Vagina (tissue), 2 donors: ENCODE measurements at places on chromosomes 13 and 19.
A peak's percentile ranks its signal among the peaks of the same experiment; 100 is the strongest.

- DNase-seq: no peak
Measured at GRCh38 chr19:51256155-51256625, 5.3 kb downstream of the SIGLECL1 start.

DNA sequence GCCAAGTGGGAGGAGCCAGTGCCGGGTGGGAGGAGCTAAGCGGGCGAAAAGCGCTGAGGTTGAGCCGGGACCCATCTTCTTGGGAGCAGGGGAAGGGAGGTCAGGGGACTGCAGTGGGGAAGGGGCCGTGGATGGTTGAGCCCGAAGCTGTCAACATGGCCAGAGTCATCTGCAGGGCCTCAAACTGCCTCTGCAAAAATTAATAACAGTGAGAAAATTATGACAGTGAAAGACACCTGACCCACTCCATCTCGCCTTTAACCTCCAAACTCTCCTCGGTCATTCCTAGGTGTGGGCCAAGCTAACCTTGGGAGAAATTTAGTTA lies 30.1 kb downstream of the ZNF557 start:
- no peak for DNase-seq

DNA sequence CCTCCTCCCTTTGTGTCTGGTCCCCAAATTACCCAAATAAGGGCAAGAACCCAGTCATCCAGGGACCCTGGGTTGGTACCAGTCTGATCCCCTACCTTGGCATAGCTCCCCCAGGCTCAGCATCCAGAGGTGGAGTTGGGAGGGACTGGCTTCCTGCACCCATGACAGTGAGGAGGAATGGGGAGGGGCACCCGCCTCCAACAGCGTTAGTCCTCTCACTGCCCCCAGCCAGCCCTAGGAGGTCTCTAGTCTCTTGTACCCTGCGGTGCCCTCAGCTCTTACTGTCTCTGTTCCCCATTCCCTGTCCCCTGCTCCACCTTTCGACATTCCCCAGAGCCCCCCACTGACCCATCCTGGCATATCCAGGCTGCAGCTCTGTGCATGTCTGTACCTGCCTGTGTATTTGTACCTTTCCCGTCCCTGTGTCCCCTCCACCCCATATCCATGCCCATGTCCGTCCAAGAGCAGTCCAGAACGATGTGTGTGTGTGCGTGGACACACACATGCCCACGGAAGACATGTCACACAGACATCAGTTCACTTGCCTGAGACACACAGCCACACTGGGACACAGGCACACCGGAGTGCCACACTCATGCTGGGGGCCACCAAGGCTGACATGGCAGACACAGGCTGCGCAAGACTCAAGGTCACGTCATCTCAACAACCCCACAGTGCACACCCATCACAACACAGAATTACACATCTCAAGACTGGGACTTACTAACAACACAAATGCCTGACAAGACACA lies 17.8 kb downstream of the ERFL start:
- no peak for DNase-seq

DNA sequence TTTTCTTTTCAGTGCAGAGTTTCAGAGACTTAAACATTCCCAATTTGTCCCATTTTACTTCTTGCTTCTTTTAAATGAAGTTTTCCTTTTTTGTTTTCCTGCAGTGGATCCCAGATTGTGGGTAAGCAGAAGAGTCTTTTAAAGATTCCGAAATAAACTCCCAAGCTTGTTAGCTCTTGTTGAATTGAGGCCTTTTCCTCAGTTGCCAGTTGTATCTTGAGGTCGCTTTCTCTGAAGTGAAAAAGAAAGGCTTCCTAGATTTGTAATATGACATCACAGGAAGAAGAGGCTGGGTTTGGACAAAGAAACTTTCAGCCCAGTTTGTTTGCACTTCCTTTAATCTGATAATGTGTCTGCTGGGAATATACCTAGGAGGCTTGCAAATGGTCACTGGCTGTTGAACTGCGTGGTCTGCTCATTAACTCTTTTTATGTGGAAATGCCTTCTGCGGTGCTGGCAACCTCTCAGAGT lies at the start of gene LPAR6:
Gene LPAR6, minus strand, starts transcription at position 233 of the 471 bp plus-strand sequence. CDS start 690 bp downstream, outside the sequence.
- no peak for DNase-seq

DNA sequence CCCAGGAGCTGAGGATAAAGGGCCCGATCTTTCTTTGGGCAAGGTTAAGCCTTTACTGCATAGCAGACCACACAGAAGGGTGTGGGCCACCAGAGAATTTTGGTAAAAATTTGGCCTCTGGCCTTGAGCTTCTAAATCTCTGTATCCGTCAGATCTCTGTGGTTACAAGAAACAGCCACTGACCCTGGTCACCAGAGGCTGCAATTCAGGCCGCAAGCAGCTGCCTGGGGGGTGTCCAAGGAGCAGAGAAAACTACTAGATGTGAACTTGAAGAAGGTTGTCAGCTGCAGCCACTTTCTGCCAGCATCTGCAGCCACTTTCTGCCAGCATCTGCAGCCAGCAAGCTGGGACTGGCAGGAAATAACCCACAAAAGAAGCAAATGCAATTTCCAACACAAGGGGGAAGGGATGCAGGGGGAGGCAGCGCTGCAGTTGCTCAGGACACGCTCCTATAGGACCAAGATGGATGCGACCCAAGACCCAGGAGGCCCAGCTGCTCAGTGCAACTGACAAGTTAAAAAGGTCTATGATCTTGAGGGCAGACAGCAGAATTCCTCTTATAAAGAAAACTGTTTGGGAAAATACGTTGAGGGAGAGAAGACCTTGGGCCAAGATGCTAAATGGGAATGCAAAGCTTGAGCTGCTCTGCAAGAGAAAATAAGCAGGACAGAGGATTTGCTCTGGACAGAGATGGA lies 8.4 kb upstream of the CEACAM19 start:
- DNase-seq: no peak

DNA sequence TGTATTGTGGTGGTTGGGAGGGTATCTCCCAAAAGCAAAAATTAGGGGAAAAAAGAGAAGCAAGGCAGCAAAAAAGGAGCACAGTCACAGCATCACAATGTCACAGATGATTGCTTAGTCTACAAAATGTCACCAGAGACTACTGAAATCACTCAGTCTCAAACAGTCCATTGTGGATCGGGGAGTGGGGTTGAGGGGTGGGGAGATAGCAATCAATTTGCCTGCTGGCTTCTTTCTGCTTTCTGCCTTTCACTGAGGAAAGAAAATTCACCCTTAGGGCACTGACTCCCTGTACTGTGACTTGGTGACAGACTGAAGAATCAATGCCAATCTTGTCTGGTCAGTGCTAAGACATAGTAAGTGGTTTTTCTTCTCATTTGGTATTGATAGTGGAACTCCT lies 2127.1 kb upstream of the PCDH20 start:
- DNase-seq: no peak

DNA sequence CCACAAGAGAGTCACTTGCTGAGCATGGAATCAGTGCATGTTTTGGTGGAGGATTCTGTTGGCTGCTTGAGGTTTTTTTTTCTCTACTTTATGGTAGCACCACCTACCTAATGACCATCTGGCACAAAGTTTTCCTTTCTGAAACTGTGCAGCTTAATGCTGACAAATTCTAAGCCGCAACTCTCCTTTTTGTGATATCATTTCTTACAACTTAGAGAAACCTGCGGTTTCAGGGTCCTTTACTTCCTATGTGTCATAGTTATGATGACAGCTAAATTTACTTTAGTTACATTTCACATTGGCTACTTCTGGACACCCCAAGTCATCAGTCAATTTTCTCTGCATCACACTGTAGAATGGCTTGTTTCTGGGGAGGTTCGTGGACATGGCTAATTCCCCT lies 115.4 kb upstream of the TMTC4 start:
- DNase-seq: no peak

- DNase-seq: no peak
Measured at GRCh38 chr19:16325161-16325527, 518 bp downstream of the KLF2 start.

- no peak for DNase-seq
Measured at GRCh38 chr19:15631817-15632216, 8.9 kb upstream of the CYP4F3 start.

DNA sequence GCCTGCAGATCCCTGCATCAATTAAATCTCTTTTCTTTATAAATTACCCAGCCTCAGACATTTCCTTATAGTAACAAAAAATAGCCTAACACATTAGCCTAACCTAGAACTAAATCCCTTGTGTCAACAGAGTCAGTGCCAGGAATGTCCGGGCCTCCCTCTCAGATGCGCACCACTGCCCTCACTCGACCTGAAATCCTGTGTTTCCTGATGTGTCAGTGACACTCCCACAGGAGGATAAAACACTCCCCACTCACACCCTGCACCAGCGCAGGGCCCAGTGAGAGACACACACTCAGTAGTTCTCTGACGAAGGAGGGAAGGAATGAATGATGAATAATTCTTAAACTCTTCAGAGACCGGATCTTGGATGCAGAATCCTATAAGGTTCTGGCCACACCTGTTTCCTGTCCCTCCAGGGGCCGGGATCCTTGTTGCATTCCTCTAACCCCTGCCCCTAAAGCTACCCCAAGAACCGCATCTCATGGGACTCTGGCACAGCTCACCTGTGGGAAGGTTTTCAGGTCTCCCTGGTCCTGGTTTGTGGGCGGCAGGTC lies 3.1 kb downstream of the CEACAM3 start:
- no peak for DNase-seq

GRCh38 chr13:113839536-113840204 lies 24.2 kb downstream of the GAS6 start:
- DNase-seq: no peak

DNA sequence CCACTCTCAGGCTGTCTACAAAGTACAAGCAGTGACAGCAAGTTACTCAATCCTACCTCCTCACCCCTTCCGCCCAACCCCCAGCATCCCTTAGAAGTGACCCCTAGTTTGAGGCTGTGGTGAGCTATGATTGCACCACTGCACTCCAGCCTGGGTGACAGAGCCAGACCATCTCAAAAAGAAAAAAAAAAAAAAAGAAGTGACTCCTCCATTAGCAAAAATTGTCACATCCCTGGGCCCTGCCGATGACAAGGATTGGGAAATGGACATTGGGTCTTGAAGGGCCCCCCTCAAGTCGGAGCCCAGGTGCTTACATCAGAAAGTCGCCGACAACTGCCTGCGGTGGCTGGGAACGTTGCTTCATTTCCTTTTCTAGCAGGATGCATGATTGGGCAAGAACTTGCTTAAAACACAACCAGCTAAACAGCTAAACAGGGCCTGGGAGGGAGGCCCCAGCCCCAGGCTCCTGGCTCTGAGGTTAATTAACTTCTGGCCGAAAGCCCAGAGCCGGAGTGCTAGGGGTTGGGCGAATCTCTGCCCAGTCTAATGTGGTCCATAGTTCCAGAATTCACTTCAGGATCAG lies 15.3 kb downstream of the RAB3D start:
- DNase-seq: peak; percentile 98

GRCh38 chr13:43797159-43797558 lies 10.4 kb upstream of the ENOX1 start:
- no peak for DNase-seq

DNA sequence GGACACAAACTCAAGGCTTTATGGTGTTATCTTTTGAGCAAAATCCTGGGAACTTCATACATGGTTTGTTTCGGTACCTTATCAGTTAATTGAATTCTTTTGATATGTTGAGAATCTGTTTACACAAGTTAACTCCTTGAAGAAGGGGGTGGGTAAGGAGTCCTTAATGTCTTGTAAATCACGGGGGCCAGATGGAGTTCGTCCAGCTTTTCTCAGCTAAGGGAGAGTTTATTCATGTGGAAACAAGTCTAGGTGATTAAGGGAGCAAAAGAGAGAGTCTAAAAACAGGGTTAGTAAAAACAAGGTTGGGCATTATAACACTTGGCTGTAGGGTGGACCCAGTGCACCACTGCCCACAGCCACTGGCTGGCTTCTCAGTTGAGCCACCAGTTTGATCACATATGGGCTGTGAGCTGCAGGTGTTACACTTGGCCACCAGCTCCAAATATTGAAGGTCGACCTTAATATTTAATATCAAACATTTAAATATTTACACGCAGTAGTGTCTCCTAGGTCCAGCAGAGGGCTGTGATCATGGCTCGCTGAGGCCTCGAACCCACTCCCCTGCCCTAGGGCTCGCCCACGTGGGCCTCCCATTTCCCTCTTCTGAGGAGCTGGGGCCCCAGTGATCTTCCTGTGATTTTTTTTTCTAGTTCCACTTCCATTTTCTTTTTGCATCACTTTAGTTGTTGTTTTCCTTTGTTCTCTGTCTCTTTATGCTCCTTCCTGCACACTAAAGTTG lies 21.0 kb upstream of the ZNF43 start:
- no peak for DNase-seq

DNA sequence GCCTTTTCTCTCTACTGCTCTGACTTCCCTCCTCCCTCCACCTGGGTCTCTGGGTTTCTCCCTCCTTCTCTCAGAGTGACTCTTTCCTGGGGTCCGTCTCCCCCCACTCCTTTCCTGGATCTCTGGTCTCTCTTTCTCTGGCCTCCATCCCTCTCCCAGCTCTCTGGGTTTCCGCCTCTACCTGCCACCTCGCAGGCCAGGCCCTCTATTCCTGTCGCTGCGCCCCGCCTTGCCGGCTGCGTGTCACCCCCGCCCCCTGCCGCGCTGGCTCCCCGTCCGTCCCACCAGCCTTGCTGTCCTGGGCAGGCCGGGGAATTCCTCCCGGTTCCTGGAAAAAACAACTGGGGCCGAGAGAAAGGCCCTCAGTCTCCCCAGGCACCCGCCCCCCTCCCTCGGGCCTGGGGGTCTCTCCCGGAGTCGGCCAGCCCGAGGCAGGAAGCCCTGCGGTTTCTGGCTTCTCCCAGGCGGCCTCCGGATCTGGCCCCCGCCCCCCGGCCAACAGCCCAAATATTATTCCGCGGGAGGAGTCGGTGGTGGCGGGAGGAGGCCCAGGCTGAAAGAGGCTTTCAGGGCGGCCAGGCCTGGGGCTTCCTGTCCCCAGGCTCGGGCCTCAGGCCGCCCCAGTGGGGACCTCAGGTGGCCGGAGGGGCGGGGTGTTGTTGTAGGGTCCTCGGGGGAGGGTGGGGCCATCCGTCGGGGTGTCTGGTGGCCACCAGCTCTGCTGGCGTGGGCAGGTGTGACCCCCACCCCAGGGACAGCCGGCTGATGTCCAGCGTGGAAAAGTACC lies 9.3 kb downstream of the IRF2BP1 start:
- no peak for DNase-seq

GRCh38 chr13:35826626-35827254 lies 304.4 kb downstream of the DCLK1 start:
- no peak for DNase-seq

DNA sequence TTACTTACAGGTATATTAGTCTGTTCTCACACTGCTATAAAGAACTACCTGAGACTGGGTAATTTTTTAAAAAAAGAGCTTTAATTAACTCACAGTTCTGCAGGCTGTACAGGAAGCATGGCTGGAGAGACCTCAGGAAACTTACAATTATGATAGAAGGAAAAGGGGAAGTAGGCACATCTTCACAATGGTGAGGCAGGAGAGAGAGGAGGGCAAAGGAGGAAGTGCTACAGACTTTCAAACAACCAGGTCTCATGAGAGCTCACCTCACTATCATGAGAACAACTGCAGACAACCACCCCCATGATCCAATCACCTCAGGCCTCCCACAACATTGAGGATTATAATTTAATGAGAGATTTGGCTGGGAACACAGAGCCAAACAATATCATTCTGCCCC lies 511.7 kb downstream of the SLITRK6 start:
- DNase-seq: no peak

- no peak for DNase-seq
Measured at GRCh38 chr13:69292789-69293425, 814.7 kb upstream of the ATXN8OS start.
